Jurkat, Clone E6-1 (cell line): ENCODE measurements at places on chromosomes 2 and 18.

- no peak for DNase-seq
Measured at GRCh38 chr18:24053211-24053610, 38.7 kb downstream of the TTC39C start.

DNA sequence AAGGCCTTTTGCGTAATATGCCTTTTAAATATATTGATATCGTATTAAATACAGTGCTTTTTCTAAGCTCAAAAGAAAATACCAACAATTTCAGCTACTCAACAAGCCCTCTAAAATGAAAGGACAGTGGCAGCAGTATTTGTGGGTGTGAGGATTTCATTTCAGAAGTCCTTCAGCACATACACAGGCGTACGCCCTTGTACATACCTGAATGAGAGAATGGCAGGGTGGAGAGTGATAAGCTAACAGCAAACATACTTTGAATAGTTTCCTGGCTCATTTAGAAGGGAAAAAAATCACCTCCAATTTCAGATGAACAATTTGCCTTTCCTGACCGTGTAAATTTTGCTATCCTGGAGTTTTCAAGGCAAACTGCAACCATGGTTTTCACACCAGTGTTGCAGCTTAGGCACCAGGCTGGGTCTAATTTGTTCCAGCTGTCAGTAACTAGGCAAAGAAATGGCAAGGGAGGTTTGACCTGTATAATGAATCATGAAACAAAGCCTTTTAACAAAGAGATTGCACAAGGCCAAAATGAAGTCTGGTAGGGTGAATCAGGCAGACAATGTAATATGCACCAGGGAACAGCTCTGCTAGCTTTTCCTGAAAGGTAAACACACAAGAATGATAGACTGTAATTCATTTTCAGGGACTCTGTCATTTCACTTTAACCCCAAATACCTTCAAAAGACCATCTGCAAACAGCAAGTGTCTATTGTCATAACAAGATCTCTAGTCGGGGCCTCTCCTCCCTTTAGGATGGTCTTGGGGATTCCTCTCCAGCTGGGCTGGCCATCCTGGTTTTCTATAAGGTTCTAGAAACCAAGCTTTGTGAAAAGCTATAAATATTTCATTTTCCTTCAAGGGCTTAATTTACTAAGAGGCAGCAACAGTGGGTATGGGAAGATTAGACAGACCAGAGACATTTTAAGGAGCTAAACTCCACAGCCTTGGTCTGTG lies 11.5 kb downstream of the ANKRD29 start:
- DNase-seq = no peak

DNA sequence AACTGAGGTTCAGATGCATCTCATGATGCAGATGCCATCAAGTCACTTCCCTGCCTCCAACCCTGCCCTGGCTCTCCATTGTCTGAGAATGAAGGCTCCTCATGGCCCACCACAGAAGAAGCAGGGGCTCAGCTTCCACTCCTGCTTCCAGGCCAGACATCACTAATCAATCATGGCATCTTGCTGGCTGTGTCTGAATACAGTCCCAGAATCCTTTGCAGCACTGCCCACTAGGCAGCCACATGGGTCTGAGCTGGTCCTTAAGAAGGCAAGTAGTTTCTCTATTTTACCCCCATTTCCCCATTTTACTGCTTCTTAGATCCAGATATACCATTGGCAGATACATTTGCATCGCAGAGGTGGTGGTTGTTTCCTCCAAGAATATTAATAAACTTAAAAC lies 7.3 kb downstream of the ASPRV1 start:
- DNase-seq = no peak

GRCh38 chr2:1219901-1220573 lies 193.2 kb upstream of the TPO start:
- no peak for DNase-seq

- DNase-seq = no peak
Measured at GRCh38 chr18:48080546-48080945, 150.1 kb upstream of the SMAD2 start.

DNA sequence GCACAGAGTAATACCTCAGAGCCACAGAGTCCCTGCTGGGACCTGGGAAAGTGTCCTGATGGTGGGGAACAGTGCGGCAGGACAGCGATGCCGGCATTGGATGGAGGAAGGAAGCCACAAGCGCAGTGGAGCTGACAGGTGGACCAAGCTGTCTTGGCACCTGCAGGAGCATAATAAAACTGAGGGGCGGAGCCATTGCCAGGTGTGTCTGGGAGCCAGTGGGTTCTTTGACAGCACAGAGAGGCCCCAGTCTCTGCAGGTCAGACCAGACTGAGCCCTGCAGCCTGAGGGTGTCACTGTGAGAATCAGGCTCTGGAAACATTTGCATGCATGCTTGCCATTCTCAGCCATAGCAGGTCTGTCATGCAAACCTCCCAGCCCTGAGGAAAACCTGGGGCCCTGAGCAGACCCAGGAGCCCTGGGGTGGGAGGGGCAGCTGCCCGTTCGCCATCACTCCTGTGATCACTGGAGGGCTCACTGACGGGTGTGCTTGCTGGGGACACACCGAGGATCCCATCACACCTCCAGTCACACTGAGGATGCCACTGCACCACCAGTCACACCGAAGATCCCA lies 210.5 kb upstream of the HDAC4 start:
- DNase-seq = no peak

GRCh38 chr2:190467575-190468083 lies 59.5 kb downstream of the MFSD6 start:
- no peak for DNase-seq

- DNase-seq = no peak
Measured at GRCh38 chr2:189124175-189124574, 55.4 kb downstream of the COL5A2 start.

- no peak for DNase-seq
Measured at GRCh38 chr18:6773777-6774176, 44.3 kb downstream of the ARHGAP28 start.

DNA sequence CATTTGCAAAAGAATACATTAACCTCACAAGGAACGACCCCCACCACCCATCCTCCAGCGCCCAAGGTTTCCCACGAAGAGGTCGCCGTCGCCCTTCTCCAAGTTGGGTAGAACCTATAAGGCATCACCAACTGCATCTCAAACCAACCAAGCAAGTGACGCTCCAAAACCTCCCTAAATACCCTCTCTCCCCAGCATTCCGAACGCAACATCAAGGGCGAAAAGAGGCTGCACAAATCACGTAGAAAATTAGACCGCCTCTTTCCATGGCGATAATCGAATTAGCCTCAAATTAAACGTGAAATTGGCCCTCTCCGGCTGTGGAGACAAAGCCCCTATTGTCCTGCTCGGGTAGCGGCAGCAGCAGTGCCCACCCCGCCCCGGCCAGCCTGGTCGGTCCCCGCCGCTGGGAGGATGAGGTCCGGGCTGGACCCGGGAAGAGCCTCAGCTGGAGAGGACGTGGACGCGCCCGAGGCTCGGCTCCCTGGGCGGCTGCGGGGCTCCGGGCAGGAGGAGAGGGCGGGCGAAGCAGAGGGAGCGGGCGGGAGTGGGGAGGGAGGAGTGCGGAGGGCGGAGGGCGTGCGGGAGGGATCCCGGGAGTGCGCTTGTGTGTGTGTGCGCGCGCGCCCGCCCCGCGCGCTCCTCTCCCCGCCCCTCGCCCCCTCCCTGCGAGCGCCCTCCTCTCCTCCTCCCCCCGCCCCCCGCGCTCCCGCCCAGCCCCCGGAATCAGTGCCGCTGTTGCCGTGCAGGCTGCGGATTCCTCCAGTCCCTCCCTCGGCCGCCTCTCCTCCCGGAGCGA lies at the start of gene SPTBN1:
SPTBN1 (plus strand) TSS at position 765 of the 799 bp plus-strand sequence. CDS start 70,092 bp downstream, outside the sequence.
- DNase-seq = peak; percentile 53

DNA sequence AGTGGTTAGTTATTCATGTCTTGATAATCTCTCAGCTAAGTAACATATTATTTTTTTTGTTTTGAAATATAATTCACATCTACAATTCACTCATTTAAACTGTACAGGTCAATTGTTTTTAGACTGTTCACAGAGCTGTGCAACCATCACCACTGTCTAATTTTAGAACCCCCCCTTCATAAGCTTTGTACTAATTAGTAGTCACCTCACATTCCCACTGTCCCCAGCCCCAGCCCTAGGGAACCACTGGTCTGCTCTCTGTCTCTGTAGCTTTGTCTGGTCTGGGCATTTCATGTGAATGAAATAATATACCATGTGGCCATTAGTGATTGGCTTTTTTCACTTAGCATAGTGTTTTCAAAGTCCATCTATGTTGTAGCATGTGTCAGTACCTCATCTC lies 55.3 kb downstream of the LCLAT1 start:
- no peak for DNase-seq

- no peak for DNase-seq
Measured at GRCh38 chr2:154078926-154079325, 207.2 kb downstream of the GALNT13 start.

DNA sequence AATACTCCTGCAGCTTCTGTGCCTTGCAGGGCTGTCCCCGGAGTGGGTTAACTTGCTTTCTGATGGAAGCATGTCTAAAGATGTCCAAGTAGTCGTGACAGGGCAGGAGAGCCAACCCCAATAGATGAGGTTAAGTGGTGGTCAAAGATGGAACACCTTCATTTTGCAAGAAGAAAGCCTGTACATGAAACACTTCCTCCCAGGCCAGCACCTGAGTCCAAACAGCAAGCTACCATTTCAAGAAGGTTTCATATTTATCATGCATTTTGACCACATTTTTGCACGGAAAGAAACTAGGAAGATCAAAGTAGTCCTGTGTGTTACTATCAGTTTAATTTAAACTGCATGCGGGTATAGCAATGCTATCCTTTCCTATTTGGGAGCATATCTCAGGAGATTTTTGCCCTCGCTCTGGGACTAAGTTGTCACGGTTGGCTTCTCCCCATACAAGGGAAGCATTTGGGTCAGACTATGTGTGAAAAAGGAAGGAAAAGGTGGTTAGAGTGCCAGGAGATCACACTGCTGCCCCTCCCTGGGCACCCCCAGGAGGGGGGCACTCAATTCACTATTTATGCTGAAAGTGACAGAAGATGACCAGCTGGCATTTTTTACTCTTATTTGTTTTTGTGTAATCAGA lies 187.6 kb downstream of the ZNF521 start:
- DNase-seq = no peak

DNA sequence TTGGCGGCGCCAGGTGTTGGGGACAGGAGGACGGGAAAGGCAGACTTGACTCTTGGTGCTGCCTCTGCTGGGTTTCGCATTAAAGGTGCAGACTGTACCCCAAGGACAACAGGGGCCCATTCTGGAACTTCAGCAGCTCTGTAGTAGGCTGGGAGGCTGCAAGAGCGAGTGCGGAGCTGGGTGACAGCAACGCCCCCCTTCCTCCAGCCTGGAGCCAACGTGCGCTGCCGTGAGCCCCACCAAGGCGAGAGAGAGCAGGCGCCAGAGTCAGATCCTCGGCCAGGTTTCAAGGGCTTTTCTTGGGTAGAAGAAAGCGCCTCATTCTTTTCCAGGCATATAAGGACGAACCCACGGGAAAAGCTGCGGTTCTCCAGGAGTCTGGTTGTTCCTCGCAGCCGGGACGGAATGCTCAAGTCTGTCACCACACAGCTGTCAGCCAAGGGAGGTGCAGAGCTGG lies 1.9 kb downstream of the DOK6 start:
- DNase-seq = no peak

DNA sequence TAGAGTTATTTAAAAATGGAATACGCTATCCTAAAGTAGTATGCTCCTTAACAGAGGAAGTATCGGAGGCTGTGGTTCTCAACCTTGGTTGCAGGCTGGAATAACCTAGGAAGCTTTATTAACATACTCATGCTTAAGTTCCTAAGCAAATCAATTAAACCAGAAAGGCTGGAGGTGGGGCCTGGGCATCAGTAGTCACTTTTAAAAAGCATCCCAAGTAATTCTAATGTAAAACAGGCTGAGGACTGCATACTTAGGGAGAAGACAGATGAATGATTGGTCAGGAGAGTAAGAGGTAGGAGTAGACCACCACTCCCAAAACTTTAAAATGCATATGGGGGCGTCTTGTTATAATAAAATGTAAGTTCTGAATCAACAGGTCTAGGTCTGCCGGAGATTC lies 15.3 kb downstream of the ACAA2 start:
- DNase-seq = no peak

GRCh38 chr18:56593906-56594305 lies 44.5 kb downstream of the TXNL1 start:
- DNase-seq = no peak

DNA sequence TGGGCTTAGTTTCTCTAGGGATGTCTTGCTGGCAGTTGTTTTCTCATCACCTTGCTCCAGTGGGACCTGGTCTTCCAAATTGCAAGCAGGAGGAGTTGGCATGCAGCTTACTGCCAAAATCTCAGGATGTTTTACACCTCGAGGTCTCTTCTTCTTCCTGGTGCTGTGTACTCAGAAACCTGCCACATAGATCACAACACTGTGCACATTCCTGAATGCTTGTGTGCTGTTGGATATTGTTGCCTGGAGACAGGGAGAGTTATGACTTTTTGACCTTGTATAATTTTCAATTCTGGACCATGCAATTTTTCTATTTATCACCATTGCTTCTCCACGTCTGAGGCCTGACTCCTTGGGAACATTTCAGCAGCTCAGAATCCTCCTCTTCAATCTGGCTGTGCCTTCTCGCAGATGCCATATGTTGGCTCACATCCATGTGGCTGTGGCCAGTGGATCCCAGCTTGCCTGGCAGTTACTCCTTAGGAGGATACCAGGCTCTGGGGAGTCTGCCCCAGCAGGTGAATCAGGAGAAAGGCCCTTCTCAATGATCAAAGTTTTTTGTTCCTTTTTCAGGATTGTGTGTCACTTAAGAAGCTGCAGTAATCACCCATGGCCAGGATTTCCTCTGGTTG lies 489.3 kb downstream of the TSN start:
- no peak for DNase-seq

GRCh38 chr2:217065012-217065290 lies 205.1 kb upstream of the TNP1 start:
- DNase-seq = no peak

- peak; percentile 10 for DNase-seq
Measured at GRCh38 chr2:215831296-215831913, 181.9 kb downstream of the MREG start.

- no peak for DNase-seq
Measured at GRCh38 chr2:142536492-142536891, 341.0 kb upstream of the KYNU start.

DNA sequence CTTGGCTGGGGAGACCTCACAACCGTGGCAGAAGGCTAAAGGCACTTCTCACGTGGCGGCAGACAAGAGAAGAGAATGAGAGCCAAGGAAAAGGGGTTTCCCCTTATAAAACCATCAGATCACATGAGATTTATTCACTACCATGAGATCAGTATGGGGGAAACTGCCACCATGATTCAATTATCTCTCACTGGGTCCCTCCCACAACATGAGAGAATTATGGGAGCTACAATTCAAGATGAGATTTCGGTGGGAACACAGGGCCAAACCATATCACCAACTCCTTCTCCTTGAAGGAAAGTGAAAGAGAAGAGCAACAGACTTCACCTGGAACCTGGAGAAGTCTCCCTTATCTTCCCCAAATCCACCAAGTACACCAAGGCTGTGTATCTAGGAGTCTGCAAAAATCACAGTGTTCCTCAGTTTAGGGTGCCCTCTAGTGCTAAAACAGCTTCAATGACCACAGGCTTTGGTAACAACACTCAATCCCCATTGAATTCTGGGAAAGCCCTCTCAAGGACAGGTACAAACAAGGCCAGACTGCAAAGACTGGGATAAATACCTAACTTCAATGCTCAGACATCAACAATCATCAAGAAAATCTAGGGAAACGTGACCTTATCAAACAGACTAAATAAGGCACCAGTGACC lies 148.8 kb upstream of the SRD5A2 start:
- peak; percentile 2 for DNase-seq

GRCh38 chr2:178949584-178949983 lies 100.4 kb downstream of the CCDC141 start:
- DNase-seq = no peak

GRCh38 chr2:118806797-118807667 lies 40.4 kb downstream of the EN1 start:
- DNase-seq = no peak
